ENCODE measurements at places on chromosomes 1 and 21.

DNA sequence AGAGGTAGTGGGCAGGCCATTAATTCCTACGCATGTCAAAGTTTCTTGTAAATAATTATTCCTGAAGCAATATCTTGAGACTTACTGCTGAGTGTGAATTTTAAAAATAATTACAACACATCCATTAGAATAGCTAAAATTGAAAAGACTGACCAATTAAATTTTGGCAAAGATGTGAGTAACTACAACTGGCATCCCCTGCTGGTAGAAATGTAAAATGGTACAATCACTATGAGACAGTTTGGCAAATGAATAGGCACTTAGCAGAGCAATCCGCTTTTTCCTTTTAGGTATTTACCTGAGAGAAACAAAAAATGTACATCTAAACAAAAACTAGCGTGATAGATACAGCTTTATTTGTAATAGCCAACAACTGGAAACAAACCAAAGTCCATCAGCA lies 798.9 kb downstream of the BRINP3 start:
- DNase-seq, result no peak

- DNase-seq, result no peak
Measured at GRCh38 chr1:230385930-230386329, 40.2 kb downstream of the PGBD5 start.

DNA sequence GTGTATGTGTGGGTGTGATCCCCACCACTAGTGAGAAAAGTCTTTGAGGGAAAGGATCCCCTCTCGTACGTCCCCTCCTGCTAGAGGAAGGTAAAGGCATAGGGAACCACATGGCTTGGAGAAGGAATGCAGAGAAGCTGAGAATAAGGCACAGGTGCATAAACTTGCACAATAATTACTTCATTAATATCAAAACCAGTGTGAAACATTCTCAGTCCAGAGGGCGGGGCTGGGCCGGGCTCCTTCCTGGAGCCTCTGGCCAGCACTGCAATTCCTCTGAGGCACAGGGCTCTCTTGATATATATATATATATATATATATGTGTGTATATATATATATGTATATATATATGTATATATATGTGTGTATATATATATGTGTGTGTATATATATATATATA lies 162.6 kb downstream of the TSEN15 start:
- DNase-seq, result no peak

- no peak for DNase-seq
Measured at GRCh38 chr1:46302641-46303037, 777 bp downstream of the LRRC41 start.

DNA sequence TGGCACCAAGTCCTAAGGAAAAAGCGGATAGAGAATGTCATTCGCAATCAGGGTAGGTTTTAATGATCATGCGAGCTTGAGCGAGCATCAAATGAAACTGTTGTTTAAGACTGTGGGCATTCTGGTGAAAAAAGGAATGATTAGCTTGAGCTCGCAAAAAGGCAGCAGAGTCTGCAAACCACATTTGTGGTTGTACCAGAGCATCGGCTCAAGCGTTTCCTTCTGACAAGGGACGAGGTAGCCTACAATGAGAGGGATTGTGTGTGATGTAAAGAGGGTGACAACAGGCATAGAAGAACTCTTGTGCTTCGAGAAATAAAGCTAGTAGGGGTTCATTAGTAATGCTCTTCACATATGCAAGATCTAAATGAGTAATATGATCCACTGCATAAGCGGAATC lies 11.1 kb upstream of the CD48 start:
- DNase-seq, result no peak

GRCh38 chr1:55314740-55315139 lies 99.6 kb upstream of the USP24 start:
- DNase-seq, result no peak

DNA sequence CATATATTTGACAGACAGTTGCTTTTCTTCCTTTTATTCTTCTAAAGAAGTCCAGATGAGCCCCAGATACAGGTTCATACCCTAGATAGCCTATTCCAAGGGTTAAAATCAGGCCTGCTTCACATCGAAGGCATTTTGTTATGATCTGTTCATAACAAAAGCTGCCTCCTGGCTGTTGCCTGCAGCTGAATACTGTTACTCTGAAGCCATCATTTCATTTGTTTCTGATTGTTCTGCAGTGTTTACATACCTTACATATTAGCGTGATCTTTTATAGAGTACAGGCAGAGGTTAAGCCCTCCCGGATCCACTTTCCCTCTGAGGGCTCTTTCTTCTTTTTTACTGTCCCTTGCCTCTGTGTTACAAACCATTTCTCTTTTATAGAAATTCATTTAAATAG lies 219.0 kb upstream of the HOOK1 start:
- DNase-seq, result no peak

- DNase-seq, result peak; percentile 43
Measured at GRCh38 chr1:27868932-27869718, 3.2 kb upstream of the THEMIS2 start.

DNA sequence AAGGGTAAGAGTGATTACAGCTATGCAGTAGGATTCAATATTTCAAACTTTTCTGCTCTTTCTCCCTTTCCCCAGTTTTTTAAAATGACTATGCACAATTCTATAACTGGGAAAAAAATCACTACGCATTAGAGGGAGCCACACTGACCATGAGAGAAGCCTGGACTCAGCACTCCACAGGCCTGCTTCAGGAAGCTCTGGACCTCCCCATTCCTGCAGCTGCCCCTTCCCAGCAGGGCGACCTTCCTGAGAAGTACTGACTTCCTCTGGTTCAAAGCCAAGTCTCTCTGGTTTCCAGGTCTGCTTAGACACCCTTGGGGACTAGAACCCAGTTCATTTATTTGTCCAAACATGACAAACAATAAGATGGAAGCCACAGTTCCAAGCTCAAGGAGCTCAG lies 42.0 kb upstream of the CLSTN1 start:
- no peak for DNase-seq
